Dorsolateral prefrontal cortex (tissue), 122 donors: ENCODE measurements at places on chromosomes 3 and 15. TPM values are rescaled to one million over a fixed set of nuclear protein-coding genes. Genes with fewer than 3 reads are reported as not detected.
A peak's percentile ranks its signal among the peaks of the same experiment; 100 is the strongest.

- DNase-seq: no peak
These were observed 12.1 kb downstream of the ARPP21 start for GRCh38 chr3:35651426-35651825.

DNA sequence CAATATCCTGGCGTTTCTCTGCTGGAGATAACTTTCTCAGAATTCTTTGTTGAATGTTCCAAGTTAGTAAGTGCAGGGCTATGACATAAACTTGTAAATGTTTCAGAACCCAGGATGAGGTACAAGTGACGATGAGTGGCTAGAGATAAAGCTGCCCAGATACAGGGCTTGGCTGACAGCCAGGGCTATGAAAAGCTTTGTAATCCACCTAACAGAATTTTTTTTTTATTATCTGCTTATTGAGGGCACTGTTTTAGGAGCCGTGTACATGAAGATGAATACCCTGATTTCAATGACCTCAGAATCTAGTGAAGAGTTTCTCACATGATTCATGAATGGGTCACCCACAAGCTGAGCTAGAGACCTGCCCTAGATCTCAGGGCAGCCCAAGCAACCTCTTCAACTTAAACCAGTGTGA, 431.4 kb downstream of the DIPK2A start:
- no peak for DNase-seq

DNA sequence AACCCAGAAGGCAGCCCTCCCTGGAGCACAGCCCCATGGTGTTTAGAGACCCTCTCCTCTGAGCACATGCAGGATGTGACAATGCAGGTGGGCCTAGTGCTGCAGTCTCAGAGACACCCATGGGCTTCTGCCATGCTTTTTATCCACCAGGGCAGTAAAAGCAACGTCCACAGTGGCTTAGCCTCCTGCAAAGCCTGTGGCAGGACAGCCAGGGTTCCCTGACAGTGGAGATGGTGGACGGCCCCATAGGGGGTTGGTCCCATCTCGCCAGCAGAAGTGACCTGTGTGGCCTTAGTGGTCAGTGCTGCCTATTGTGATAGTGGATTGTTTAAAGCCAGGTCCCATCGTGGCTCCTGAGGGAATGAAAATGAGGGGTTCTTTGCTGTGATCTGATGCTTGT, 46.6 kb downstream of the APBA2 start:
- no peak for DNase-seq

GRCh38 chr3:194315965-194316361, 35.2 kb downstream of the CPN2 start:
- no peak for DNase-seq

- DNase-seq: no peak
These were observed 14.9 kb upstream of the ZNF662 start for GRCh38 chr3:42891042-42891441.

- no peak for DNase-seq
These were observed 10.2 kb downstream of the PRICKLE2 start for GRCh38 chr3:64215103-64215502.

DNA sequence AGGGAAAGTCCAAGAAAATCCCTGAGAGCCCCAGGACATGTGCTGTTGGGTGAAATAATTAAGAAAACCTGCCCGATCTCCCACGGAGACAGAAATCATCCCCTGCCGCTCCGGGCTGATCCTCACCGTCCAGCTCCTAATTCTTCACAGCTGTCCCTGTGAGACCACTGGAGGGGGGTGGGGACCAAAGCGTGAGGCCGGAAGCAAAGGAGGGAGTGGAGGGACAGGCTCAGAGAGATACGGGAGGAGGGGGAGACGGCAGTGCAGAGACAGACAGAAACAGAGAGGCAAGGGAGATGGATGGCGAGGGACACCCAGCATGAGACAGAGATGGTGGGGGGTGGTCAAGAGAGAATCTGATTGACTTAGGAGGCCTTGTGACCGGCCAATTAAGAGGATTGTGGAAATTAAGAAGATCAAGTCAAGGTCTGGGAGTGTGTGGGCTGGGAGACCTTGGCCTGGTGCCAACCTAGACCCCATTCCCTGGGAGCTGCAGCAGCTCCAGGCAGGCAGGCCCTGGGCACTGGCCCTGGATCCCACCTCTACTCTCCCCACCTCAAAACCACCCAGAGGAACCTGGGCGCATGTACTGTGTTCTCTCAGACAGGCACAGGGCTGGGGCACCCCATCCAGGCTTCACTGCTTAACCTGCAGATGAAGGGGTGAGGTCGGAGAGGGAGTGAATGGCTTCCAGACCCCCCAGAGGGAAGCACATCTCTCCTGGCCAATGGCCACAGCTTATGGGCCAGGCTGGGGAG, 113.2 kb upstream of the ALDH1A3 start:
- peak; percentile 28 for DNase-seq

GRCh38 chr3:100141586-100141985, 27.3 kb upstream of the FILIP1L start:
- DNase-seq: no peak

DNA sequence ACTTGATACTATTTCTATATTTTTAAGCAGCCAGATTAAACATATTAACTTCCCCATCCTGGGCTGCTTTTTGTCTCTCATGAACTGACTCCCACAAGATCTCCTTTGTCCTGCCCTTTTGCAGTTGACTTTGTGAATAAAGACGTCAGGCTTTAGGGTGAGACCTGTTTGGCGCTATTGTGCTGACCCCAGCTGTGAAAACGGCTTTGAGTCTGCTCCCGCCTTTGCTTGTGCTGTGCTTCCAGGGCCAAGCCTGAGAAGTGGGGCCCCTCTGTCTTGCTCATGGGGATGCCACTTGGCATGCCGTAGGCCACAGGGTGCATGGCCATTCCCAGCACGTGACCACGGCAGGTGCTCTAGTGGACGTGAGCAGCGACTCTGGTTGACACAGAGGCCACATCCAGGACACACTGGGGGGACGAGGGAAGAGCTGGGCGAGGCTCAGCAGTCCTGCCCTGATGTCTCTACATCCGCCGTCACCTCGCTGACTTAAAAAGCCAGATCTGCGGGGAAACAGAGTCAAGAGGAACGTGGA, 268.9 kb upstream of the LYSMD4 start:
- DNase-seq: no peak

The IL5RA gene
- not detected for total RNA-seq

The SCN11A gene
- total RNA-seq: 0.43 TPM

The THSD4 gene
- 12.6 TPM for total RNA-seq

The TGM5 gene
- total RNA-seq: not detected
